Fibroblast of skin of left biceps (primary cell): ENCODE measurements at places on chromosomes 3 and 15.

DNA sequence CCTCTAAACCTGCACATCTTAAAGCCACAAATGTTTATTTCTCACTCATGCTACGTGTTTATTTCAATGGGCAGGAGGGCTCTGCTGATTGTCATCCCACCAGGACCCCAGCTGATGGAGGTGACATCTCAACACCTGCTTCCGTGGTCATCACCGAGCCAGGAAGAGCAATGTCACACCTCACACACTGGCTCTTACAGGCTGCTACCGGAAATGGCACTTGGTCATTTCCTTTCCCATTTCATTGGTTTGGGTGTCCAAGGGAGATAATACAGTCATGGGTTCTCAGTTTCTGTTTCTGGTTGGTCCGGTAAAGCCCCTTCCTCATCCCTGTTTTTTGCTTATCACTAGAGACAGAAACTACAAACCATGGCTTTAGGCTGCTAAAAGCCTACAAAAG is 41.9 kb downstream of the ABHD2 start:
- DNase-seq = no peak

GRCh38 chr15:51093488-51093838 is 1.2 kb downstream of the TNFAIP8L3 start:
- no peak for DNase-seq

DNA sequence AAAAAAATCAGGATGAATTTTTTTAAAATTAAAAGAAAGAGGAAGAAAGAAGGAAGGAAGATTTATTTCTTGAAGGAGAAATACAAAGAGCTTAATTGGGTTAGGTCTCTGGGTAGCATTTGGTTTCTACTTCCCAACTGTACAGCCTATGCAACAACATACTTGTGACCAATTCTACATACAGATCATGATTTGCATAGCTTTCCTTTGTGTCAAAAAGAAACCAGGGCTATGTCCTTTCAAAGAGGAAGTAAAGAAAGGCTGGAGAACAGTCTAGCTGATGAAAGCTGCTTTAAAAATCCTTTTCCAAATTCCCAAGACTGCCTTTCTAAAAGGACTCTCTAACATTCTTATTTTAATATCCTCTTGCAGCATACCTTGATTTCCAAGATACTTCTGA is 6.1 kb upstream of the HGD start:
- peak; percentile 60 for DNase-seq

DNA sequence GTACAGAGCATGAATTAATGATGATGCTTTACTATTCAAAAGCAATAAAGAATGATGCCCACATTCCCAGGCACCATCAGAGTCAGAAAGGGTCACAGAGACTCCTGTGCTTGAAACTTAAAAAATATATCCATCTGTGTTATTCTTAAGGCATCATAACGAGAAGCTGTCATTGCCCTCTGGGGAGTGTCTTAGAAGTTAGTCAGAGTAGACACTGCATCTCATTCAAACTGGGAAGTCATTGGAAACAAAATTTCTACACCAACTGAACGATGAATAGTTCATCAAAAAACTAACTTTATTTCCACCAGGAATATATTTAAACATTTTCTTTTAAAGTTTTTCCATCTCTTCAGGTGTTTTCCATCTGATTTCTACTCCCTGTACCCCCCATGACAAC is 122.9 kb downstream of the RFTN1 start:
- no peak for DNase-seq

DNA sequence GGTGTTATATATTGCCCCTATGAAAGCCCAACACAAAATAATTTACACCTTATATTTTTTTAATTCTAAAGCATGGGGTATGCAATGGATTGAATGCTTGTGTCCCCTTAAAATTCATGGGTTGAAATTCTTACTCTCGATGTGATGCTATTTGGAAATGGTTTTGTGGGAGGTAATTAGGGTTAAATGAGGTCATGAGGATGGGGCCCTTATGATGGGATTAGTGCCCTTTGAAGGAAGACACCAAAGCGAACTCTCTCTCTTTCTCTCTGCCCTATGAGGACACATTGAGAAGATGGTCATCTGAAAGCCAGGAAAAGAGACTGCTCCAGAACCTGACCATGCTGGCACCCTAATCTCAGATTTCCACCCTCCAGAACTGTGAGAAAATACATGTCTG is 7.6 kb upstream of the SRGAP3 start:
- no peak for DNase-seq

DNA sequence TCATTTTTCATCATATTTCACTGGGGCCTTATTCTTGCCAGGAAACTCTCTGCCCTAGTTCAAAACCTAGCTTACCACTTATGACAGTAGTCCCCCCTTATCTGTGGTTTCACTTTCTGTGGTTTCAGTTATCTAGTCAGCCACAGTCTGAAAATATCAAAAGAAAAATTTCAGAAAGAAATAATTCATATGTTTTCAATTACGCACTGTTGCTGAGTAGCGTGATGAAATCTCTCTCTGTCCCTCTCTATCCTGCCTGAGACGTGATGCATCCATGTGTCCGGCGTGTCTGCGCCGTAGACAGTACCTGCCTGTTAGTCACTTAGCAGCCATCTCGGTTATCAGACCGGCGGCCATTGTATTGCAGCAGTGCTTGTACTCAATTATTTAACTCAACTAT is 369.9 kb upstream of the MCTP2 start:
- DNase-seq = peak; percentile 54

DNA sequence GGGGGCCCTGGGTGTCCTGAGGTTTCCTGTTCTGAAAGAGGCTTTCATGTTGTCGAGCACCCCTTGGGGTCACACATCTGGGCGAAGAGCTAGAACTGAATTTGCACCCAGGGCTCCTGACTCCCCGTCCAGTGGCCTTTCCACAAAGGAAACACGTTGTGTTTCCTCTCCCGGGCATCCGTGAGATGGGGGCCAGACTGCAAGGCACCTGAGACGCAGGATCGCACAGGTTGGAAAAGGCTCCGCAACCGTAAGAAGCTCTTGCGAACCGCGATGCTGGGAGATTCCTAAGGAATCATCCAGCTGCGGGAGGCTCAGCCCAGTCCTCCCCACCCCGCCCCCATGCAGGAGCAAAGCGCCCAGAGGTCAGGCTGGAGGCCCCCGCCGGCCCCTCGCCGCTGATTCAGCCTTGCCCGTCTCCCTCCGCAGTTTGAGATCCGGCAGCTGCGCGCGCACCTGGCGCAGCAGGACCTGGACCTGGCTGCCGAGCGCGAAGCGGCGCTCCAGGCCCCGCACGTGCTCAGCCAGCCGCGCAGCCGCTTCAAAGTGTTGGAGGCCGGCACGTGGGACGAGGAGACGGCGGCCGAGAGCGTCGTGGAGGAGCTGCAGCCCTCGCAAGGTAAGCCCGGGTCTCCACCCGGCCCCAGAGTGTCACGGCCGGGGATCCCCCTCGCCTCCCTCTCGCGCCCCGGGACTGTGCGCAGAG is 119.6 kb downstream of the ETFA start:
- no peak for DNase-seq

- DNase-seq = no peak
Measured at GRCh38 chr15:89430530-89431341, 65.6 kb downstream of the RHCG start.

DNA sequence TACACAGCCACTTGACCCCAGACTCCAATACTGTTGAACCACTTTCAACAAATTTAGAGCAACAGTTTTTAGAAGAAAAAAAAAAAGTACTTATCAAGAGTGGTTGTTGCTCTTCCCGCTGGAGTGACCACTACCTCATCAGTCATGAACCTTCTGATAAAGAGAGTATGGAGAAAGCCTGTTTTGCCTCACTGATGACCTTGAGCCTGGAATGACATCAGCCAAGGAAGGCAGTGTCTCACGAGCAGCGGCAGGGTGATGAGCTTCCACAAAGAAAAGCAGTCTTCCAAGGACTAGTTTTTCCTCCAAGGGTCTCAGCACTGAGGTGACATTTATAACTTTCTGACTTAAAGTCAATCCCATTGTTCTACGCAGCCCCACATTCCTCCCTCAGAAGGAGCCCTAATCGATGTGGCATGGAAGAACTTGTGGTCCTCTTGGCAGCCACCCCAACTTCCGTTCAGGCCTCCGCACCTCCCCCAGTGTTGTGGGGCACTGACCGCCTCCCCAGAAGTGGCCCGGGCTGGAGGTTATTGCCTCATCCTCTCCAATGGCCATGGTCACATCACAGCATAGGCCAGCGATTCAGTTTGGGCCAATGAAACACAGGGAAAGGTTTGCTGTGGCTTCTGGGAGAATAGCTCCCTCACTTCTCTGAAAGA is 1.8 kb upstream of the CYP11A1 start:
- no peak for DNase-seq

- no peak for DNase-seq
Measured at GRCh38 chr3:126439968-126440708, 35.6 kb downstream of the ZXDC start.

GRCh38 chr15:49406352-49407118 is 16.5 kb upstream of the FGF7 start:
- no peak for DNase-seq

GRCh38 chr3:48970586-48970985 is 19.5 kb upstream of the P4HTM start:
- DNase-seq = no peak

DNA sequence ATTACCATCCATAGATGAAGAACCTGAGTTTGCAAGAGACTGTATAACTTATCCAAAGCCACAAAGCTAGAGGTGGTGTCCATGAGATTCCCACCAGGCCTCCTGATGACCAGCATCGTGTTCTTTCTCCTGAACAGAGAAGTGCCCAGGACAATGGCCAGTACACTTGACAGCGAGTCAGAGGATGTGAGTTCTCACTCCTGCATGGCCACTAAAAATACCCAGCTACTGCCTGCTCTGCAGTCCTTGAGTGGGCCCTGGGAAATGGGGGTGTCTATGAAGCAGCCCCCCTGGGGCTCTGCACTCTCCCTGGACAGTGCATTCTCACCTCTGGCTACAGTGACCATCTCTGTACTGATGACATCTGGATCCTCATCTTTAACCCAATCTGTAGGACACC is 201.2 kb downstream of the RPLP1 start:
- no peak for DNase-seq

- DNase-seq = no peak
Measured at GRCh38 chr3:193559100-193559499, 4.4 kb upstream of the ATP13A4 start.

DNA sequence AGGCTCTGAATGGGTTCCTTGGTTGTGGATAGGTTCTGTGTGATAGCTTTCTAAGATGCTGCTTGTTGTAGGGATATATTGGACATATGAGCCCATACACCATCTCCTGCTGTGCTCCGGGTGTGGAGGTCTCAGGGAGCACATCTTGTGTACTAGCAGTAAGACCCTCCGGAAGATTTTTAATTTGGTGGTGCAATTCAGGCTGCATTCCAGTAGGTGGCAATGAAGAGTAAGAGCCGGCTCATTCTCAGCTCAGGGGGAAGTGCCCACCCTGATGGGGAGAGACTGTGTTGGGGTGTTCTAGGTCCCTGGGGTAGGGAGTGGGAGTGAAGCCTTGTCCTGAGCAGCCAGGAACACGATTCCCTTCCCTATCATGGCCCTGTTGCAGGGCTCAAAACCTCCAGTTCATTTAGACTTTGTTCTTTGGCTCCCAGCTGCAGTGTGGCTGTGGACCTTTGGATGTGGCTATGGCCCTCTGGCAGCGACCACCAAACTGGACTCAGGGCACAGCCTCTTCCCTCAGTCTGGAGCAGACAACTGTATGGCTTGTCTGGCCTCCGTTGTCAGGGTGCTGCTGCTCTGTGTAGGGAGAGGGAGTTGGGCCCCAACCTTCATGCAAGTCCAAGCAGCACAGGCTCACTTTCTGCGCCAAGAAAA is 104.7 kb downstream of the UNC13C start:
- no peak for DNase-seq

DNA sequence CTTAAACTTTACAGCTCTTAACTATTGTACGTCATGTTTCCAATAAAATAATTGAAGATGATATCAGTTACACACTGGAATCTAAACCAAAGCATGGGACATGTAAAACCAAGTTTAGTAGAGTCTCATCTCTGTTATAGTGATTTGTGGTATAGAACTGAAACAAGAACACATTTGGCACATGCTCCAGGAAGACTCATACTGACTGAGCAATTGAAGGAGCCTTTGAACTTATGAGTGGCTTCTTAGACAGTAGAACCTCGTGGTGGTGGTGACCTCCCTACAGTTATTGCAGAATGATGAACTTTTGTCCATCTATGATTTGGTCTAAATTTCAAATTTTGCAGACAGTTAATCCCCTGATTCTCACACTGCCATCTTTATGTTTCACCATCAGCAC is 729.7 kb downstream of the ROBO1 start:
- no peak for DNase-seq

DNA sequence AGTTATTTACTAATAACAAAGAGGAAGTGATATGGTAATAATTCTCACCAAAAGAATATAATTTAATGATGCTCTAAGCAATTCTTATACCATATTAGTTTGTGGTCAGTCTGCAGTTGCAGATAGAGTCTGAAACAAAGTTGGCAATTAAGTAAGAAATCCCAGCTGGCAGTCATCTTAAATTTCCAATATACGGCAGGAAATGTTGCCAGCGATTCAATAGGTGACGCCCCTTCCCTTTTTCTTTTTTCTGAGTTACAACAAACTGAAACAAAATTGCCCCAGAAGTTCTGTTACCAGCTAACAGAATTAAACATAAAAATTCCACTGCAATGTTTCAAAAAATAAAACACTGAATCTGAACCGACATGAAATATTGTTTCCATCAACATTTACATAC is 26.7 kb downstream of the LRRFIP2 start:
- DNase-seq = no peak

DNA sequence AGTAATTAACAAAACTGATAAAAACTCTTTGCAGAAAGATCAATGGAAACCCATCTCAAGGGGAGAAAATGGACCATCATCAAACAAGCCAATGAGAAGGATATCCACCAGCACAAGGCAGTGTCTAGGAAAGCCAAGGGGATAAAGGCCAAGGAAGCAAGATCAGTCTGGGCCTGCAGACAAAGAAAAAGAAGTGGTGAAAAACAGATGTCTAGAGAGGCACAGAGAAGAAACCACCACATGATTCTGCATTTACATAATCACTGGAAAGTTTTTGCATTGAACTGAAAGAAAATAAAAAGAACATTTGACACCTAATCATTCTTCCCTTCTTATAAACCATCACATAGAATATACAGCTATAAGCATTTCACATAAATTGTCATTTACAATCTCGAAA is 23.0 kb upstream of the VPS39 start:
- no peak for DNase-seq

DNA sequence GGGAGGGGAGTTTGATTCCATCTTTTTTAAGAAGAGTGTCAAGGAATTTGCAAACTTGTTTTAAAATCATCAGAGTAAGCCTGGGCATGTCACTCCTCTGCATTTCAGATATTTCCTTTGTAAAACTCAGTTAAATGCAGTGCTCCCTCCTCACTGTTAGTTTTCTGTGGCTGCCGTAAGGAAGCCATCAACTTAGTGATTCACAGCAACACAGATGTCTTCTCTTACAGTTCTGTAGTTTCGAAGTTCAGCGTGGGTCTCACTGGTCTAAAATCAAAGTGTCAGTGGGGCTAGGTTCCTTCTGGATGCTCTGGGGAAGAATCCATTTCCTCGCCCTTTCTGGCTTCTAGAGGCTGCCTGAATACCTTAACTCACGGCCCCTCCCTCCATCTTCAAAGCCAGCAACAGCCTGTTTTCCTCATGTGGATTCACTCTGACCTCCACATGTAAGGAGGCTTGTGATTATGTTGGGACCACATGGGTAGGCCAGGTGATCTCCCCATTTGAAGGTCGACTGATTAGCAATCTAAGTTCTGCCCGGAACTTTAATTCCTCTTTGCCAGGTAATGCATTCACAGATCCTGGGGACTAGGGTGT is 12.4 kb downstream of the ISG20 start:
- DNase-seq = no peak

GRCh38 chr15:42491539-42492225 is 741 bp upstream of the ZNF106 start:
- DNase-seq = no peak

- DNase-seq = no peak
Measured at GRCh38 chr15:80665151-80665550, 30.0 kb upstream of the ABHD17C start.
